ENCODE measurements at places on chromosomes 5 and 9.

DNA sequence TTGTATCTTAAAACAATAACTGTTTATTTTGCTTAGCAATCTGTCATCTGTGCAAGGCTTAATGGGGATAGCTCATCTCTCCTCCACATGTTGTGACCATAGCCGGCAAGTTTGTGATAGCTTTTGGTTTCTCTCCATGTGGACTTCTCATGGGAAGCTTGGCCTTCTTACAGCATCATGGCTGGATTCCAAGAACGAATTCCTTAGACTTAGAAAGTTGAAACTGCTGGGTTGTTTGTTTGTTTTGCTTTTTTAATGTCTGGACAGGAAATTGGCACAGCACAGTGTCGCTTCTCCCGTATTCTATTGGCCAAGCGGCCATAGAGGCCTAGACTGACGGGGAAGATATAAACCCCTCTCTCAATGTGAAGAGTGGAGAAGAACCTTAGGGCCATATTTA, 61.0 kb upstream of the PRDM9 start:
- DNase-seq: no peak

DNA sequence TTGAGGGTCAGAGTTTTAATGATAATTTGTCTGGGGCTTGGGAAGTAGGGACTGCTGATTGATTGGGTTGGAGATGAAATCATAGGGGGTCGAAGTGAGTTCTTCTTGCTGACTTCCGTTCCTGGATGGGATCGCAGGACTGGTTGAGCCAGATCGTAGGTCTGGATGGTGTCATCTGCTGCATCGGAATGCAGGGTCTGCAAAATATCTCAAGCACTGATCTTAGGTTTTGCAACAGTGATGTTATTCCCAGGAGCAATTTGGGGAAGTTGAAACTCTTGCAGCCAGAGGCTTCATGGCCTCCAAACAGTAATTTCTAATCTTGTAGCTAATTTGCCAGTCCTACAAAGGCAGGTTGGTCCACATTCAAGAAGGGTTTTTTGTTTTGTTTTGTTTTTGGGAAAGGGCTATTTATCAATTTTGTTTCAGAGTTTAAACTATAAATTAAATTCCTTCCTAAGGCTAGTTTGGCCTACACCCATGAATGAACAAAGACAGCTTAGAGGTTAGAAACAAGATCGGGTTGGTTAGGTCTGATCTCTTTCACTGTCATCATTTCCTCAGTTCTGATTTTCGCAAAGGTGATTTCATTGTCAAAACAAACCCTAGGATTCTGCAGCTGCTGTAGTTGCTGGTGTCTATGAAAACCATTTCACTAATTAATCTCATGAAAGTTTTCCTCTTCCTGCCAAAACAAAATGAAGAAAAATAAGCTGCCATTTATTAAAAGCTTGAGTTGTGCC, 388.0 kb downstream of the TMEM232 start:
- DNase-seq: no peak

DNA sequence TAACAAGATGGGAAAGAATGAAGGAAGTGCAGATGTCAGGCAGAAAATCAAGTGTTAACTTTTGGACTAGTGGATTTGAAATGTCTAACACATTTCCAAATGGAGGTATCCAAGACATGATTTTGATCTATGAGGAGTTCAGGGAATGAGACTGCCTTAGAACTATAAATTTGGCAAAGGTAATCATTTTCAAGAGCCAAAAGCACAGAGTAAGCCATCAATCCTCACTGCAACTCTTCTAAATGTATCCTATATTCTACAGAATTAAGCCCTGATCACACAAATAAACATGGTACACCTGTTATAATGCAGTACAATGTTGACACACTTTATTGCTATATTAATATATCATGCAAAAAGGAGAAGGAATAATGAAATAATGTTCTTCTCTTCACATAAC, 55.6 kb downstream of the SETX start:
- DNase-seq: no peak

DNA sequence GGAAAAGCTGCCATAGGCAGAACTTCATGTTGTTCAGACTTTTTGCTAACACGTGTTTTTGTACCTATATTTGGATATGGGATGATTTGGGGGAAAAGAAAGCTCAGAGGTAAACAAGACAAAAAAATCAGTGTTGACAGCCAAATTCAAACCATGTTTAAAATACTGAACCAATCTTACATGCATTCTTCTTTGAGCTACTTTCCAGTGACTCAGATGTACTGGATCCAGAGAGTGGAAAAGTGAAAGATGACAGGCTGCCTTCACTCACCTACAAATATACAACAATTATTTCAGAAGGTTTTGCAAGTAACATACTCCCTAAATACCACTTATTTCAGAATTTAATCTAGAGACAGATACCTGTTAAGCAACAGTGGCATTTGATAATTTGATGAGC, 165.7 kb downstream of the MPDZ start:
- no peak for DNase-seq

- DNase-seq: no peak
Observed at GRCh38 chr9:18331310-18331684, 142.7 kb upstream of the ADAMTSL1 start.

DNA sequence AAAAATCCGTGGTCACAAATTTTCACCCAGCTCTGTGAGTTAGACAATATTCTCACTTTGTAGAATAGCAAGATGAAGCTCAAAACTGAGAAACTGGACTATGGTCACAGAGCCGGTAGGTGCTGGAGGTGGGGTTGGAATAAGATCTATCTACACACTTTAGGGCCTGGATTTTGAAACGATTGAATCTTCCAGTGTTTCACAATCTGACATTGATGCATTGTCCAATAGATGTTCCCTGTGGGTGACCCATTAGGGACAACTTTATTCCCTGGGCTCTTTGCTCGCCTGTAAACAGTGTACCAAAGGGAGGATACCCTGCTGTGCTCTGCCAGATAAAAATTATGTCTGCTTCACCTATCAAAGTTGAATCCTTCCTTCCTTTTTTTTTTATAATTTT, 145.4 kb upstream of the MPDZ start:
- no peak for DNase-seq

- no peak for DNase-seq
Observed at GRCh38 chr9:134995792-134996120, 78.0 kb upstream of the FCN1 start.
